ENCODE measurements at places on chromosomes 16 and 17.
A peak's percentile ranks its signal among the peaks of the same experiment; 100 is the strongest.

DNA sequence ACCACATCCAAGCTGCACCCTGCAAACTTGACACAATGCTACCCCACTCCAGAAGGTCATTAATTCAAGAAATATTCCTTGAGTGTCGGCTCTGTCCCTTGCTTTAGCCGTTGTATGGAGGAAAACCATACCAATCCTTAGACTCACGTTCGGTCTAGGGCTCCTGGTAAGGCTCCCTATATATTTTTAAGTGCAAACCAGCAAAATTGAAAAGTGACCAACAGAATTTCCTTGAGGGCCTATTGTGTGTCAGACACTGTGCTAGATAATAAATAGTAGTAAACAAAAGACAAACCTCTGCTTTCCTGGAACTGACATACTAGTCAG lies 390 bp upstream of the BBS2 start:
- no peak for DNase-seq

DNA sequence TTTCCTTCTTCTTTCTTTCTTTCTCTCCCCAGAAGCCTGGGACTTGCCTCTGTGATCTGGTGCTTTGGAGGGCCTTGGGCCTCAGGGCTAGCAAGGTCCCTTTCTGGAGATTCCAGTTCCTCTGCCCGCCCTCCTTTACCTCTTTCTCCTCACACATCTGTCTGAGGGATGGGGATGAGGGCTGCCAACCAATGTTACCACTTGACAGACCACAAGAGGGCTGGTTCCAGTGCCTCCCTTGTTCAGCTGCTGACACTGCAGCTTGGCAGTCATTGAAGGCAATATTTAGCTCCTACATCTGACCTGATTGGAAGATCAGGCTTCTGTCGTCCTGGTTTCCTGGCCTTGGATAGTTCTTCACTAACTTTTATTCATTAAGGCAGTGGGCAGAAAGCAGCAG lies 3.6 kb upstream of the ZNF652 start:
- peak; percentile 17 for DNase-seq

GRCh38 chr16:526181-527014 lies 1.1 kb upstream of the CAPN15 start:
- no peak for DNase-seq

GRCh38 chr17:17363638-17364337 lies 60.6 kb downstream of the NT5M start:
- no peak for DNase-seq

GRCh38 chr17:62591333-62591732 lies 36.1 kb upstream of the MRC2 start:
- DNase-seq: no peak

DNA sequence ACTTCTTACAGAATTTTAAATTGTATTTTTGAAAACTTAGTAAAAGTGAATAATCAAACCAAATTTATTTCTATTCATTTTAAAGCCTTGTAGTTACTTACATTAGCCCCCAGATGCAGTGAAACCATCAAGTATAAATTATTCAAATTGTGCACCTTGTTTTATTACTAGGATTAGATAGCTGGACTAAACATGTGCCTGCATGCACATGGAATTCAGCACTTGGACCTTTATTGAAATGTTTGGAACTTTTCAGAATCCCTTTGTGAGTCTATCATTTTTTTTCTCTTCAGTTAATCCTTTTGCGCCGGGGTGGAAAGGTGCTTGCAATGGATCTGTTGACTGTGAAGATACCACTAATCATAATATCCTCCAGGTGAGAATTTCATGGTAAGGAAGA lies 4.7 kb downstream of the ZPBP2 start:
- DNase-seq: no peak

DNA sequence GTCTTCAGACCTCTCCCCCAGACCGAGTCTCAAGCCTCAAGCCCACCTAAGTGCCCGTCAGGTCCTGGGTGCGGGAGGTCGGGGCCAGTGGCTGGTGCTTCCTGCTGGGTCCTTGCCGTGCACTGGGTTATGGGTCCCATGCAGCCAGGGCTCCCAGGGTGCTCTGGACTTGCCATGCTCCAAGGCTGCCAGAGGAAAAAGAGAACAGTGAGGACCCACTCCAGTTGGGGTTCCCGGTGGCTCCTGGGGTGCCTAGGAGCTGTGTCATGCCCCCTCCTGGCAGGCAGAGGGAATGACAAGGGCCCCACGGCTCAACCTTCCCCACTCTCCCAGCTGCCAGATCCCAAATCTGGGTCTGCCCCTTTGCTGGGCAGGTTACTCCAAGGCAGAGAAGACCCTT lies 3.8 kb downstream of the SNX20 start:
- no peak for DNase-seq

DNA sequence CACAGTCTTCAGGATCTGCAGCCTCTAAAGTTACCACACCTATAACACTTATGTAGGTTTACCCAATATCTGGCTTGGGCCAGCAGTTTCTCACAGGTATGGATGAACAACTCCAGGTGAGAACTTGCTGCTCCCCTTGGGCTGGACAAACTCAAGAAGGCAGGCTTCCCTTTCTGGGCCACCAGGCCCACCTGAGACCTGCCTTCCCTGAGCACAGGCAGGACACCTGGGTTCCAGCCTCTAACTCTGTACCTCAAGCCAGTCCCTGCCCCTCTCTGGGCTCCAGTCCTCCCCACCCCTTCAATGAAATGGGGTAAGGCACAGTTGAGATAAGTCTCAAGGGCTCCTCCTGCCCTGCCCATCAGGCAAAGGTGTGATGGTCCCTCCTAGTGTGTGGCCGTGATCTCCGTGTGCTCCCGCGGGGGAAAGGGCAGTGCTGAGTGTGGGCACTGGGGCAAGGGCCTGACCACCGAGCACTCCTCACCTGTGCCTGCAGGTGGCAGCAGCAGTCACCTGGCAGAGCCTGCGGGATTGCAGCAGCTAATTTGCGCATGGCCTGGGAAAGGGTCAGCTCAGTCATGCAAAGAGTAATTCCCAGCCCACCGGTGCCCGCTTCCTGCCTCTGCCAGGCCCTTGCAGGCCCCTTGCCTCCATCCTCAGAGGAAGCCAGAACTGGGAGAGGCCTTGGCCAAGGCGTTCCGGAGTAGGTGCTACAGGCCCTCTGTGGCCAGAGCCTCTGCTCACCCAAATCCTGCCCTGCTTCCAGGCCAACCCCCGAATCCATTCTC lies 28.2 kb upstream of the ADGRG1 start:
- no peak for DNase-seq

DNA sequence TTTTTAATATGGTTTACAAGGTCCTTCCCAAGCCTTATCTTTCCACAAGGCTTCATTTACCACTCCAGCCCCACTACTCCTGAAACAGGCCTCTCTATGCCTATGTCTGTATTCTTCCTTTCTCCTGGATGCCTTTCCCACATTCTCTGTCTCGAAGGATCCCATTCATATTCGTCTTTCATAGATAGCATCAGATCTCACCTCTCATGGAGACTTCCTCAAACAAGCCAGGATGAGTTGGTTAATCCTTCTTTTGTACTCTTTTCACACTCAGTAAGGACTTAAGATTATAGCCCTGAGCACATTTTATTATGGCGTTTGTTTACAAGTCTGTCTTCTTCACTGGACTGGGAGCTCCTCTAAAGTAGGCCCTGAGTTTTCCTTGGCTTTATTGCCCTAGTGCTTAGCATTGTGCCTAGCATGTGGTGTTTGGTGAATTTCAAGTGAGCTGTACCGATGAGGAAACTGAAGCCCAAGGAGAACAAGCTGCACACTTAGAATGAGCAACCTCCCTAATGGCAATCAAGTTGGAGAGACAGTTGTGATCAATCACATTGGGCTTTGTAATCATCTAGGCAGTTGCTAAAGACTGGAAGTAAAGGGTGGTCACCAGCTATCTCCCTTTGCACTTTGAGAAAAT lies 10.0 kb upstream of the TBX4 start:
- no peak for DNase-seq

- DNase-seq: no peak
Measured at GRCh38 chr16:2333772-2334379, 6.7 kb downstream of the ABCA3 start.

- no peak for DNase-seq
Measured at GRCh38 chr17:4987767-4988567, 492 bp upstream of the CAMTA2 start.

DNA sequence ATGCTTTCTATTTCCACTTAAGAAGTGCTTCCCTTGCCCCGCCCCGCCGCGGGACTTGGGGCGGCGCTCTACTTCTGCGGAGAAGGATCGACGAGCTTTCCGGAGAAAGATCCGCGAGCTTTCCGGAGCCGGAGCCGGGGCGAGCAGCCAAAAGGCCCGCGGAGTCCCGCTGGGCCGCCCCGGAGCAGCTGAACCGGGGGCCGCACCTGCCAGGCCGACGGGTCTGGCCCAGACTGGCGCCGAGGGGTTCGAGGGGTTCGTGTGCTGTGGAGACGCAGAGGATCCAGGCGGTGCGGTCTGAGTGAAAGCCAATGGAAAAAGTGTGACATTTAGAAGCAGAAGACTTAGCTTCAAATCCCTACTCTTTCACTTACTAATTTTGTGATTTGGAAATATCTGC lies 50.8 kb downstream of the TBC1D26 start:
- DNase-seq: no peak
